Stromal cell of bone marrow (primary cell): ENCODE measurements at places on chromosomes 7 and 10.

DNA sequence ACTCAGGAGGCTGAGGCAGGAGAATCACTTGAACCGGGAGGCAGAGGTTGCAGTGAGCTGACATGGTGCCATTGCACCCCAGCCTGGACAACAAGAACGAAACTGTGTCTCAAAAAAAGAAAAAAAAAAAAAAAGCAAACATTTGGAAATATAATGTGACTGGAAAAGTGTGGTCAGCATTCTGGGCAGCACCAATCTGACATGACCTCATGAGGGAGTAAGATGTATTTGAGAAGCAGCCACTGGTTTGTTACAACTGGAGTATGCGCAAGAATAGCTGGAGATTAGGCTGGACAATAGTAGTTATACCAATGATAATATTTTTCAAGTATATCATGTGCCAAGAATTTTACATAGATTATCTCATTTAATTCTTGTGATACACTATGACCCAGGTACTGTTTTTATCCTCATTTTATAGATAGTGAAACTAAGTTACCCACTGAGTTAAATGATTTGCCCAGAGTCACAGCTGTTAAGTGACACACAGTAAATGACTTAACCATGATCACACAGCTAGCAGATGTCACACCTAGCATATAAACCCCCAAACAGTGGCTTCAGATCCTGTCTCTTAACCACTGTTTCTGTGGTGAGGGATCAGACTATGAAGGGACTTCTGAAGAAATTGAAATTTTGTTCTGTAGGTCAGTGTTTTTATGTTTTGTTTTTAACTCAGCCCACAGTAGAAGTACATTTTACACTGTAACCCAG, 11.1 kb downstream of the MCU start:
- DNase-seq = peak; percentile 75

DNA sequence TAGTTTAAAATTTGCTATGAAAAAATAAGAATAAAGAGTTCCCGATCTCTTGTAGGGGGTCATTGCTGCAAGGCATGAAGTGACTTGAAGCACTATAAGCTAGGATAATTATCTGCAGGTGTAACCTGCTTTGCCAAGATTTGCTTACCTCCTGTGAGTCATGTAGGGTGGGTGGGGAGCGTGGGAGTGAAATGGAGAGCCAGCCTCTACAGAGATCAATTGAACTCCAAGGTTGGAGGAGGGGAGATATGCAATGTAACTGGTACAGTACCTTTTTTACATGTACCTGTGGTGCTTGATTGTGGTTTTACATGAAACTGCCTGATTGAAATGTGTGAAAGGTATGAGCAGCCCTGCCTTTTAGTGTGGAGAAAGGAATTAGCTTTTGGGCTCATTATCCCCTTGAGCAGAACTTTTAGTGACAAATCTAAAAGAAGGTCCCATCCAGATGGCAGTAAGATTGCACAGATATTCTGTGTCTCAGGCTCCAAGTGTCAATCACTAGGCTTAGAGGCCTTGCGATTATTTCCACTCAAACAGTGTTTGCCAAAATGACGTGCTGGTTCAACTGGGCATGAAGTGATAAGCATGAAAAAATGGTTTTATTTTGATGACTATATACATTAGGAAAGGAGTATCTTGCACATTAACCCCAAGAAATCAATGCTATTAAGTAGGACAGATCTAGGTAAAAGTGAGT, 138.6 kb upstream of the GRB10 start:
- DNase-seq = no peak

DNA sequence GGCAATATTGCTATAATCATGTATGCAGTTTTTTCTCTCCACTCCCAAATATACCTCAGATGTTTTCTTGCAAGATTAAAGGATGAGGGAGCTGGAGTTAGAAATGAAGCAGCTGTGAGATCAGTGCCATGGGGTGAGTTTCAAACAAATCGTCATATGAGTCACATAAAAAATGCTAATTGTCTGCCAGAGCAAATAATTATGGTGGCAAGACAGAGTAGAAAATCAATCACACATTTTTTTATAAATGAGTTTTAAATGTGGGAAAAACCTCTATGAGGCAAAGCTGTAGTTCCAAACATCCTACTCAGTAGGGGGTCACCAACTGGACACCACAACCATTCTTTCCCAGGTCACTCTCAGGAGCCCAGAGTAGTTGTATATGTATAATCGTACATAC, 55.3 kb downstream of the CH25H start:
- no peak for DNase-seq

DNA sequence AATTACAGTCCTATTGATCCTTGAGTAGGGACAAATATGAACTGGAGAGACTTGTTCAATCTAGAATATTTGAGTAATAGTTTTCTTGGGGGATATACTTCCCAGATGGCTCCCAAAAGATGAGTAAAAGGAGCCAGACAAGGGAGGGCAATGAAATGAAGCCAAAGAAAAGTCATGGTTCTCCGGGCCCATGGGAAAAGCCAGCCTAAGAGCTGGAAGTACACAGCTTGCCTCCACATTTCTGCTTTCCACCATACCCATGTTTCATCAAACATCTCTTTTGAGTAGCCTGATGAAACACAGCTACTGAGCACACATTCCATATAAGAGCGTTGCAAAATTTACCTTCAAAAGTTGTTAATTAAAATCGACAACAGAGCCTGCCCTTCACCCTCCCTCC, 535.0 kb upstream of the FZD8 start:
- no peak for DNase-seq

GRCh38 chr7:4882169-4883032, 1.1 kb downstream of the RADIL start:
- DNase-seq = peak; percentile 70

- peak; percentile 85 for DNase-seq
These were observed 305.3 kb upstream of the NFE2L3 start for GRCh38 chr7:25846722-25847121.

GRCh38 chr10:74500026-74500704, 326.2 kb upstream of the KAT6B start:
- no peak for DNase-seq

- no peak for DNase-seq
These were observed 34.4 kb upstream of the PBLD start for GRCh38 chr10:68367121-68367520.

DNA sequence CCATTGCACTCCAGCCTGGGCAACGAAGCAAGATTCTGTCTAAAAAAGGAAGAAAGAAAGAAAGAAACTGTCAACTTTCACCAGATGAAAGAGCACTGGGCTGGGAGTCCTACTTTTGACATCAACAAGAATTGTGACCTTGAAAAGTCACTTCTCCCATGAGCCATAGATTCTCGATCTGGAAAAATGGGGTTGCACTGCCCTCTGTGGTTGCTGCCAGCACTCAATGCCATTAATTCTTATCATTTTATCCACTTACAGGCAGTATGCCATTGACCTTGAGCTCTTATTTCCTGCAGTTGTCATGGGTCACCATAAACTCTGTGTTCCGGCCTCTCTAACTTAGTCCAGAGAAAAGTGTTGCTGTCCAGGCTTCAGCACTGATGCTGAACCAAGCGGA, 137.2 kb downstream of the NOC3L start:
- DNase-seq = no peak

DNA sequence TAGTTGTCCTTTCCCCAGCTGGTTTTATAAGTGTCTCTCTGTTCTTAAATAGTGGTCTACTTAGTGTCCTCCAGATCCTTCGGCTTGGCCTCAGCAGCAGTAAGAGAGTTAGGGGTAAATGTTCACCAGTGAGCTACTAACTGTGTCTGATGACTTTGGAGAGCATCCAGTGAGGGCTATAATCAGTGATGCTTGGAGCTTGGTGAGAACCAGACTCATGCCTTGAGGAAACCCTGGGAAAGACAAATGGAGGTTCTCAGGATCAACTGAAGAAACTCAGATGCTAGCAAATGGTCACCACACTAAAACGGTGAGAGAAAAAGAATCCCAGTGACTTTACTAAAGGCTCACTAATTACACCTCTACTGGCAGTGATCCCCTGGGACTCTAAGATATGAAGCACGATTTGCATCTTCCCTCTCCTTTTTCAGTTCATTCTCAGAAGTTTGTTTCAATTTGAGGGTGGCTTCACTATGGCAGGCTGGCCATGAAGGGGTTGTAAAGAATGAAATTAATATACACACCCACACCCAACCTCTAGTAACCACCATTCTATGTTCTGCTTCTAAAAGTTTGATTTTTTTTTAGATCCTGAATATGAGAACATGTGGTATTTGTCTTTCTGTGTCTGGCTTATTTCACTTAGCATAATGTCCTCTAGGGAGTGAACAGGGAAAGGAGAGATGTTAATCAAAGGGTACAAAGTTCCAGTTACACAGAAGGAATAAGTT, 177.9 kb downstream of the PDE1C start:
- DNase-seq = no peak
